ENCODE measurements at places on chromosomes 1 and 21. TPM values are rescaled to one million over a fixed set of nuclear protein-coding genes. Genes with fewer than 3 reads are reported as not detected.

GRCh38 chr1:220817907-220818306 is 31.2 kb downstream of the MTARC1 start:
- DNase-seq = no peak
- H3K27ac ChIP-seq = no peak overlapping the region
- no peaks in the 10 kb centered on the region for H3K36me3 ChIP-seq

DNA sequence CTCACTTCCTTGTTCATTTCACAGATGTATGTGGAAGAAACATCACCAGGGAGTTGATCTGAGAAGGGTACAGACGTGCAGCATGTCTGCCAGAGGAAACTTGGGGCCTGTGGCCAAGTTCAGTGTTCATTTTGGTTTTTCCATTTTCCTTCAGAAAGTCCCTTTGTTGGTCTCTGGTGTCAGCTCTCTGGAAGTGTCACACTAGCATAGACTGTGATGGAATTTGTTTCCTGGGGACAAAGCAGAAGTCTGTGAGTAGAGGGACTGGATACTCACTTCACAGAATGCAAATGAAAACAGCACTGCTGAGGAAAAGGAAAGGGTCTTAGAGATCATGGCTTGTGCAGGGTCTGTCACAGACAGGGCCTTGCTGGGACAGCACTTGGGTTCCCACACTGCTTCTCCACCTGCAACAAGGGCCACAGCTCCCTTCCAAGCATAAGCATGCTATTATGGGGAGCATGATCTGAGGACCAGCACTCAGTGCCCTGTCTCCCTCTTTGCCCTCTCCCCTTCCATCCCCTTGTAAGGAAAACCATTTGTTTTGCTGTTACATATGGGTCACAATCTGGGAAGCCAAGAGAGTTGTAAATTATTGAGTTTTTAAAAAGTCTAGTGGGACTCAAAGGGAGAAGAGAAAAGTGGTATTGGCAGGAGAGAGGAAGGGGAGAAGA is 31.4 kb upstream of the CD84 start:
- DNase-seq = no peak
- H3K4me3 ChIP-seq = no peak overlapping the region
- peaks cover 20% of the 10 kb centered on the region for H3K4me1 ChIP-seq
- H3K27me3 ChIP-seq = no peaks in the 10 kb centered on the region
- no peak overlapping the region for H3K27ac ChIP-seq

GRCh38 chr1:167679714-167680113 is 42.1 kb upstream of the MPZL1 start:
- H3K27ac ChIP-seq = no peak overlapping the region
- DNase-seq = no peak
- H3K4me3 ChIP-seq = no peak overlapping the region
- H3K36me3 ChIP-seq = peaks cover 40% of the 10 kb centered on the region

GRCh38 chr1:224733027-224733911 is 117.2 kb downstream of the CNIH3 start:
- H3K36me3 ChIP-seq = no peaks in the 10 kb centered on the region
- H3K27me3 ChIP-seq = no peaks in the 10 kb centered on the region
- no peak overlapping the region for H3K27ac ChIP-seq
- peaks cover 6% of the 10 kb centered on the region for H3K4me1 ChIP-seq

- no peaks in the 10 kb centered on the region for H3K4me1 ChIP-seq
- H3K4me3 ChIP-seq = no peak overlapping the region
- no peak overlapping the region for H3K27ac ChIP-seq
- H3K36me3 ChIP-seq = no peaks in the 10 kb centered on the region
Observed at GRCh38 chr1:6127587-6128163, 52.4 kb downstream of the CHD5 start.

DNA sequence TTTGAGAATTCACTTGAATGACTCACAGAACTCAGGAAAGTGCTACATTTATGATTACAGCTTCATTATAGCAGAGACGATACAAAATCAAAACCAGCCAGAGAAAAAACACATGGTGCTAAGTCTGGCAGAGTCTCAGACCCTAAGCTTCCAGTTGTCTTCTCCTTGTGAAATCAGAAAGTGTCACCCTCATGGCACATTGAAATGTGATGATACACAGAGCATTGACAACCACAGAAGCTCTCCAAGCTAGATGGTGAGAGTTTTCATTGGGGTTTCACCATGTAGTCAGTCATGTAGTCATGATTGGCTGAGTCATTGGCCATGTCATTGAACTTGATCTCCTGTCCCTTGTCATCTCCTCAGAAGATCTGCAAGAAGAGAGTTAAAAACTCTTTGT is 526.6 kb downstream of the MRPL39 start:
- no peaks in the 10 kb centered on the region for H3K27me3 ChIP-seq
- no peak for DNase-seq
- no peaks in the 10 kb centered on the region for H3K36me3 ChIP-seq

The OR6K3 gene
- not detected for polyA plus RNA-seq

The KRTAP13-2 gene
- polyA plus RNA-seq = not detected
